ENCODE measurements at places on chromosomes 4 and X. TPM values are rescaled to one million over a fixed set of nuclear protein-coding genes. Genes with fewer than 3 reads are reported as not detected.

Gene REELD1
- total RNA-seq: not detected

Gene CNGA1
- total RNA-seq: not detected

Gene PCDH10
- 0.69 TPM for total RNA-seq

Gene SMARCA1
- 26.6 TPM for total RNA-seq

Gene DCAF4L1
- 0.23 TPM for total RNA-seq

Gene IL21
- total RNA-seq: not detected

Gene TMPRSS11D
- not detected for total RNA-seq

Gene ARMCX1
- 14.7 TPM for total RNA-seq

Gene GUCY1A1
- 1.4 TPM for total RNA-seq

Gene MAGEA8
- not detected for total RNA-seq

Gene ARX
- total RNA-seq: not detected

Gene VEGFC
- 11.0 TPM for total RNA-seq

Gene ADGRG2
- total RNA-seq: 0.63 TPM

Gene LGI2
- 0.06 TPM for total RNA-seq

Gene ALB
- not detected for total RNA-seq

Gene FAM47A
- total RNA-seq: not detected

Gene FATE1
- not detected for total RNA-seq

Gene ARHGEF38
- total RNA-seq: not detected

Gene IL1RAPL2
- not detected for total RNA-seq

Gene MAGEA3
- total RNA-seq: 116 TPM

Gene ETDB
- total RNA-seq: not detected

Gene GABRE
- total RNA-seq: 3.0 TPM

Gene HELQ
- total RNA-seq: 6.2 TPM

Gene C4orf46
- 10.6 TPM for total RNA-seq

Gene CSAG3
- total RNA-seq: 2.2 TPM

Gene DDIT4L
- total RNA-seq: not detected

Gene MAGEA11
- 48.3 TPM for total RNA-seq

Gene RASGEF1B
- 1.1 TPM for total RNA-seq

Gene TLR7
- total RNA-seq: 0.06 TPM

Gene F8A3
- not detected for total RNA-seq

Gene FRG2
- not detected for total RNA-seq

Gene GPR143
- 3.9 TPM for total RNA-seq

Gene SLC49A3
- total RNA-seq: not detected

Gene PTCHD1
- total RNA-seq: 0.18 TPM

Gene CCKAR
- total RNA-seq: 4.1 TPM

Gene SLC7A11
- total RNA-seq: 3.0 TPM

Gene TMSB15A
- total RNA-seq: 31.4 TPM

Gene FRAS1
- 1.9 TPM for total RNA-seq

Gene GNL3L
- total RNA-seq: 47.8 TPM

Gene LINC00632
- 0.17 TPM for total RNA-seq

Gene NLRP2B
- not detected for total RNA-seq

Gene F11
- not detected for total RNA-seq

Gene NHSL2
- total RNA-seq: 2.3 TPM

All from Daoy (cell line).